HepG2 (cell line): ENCODE measurements at places on chromosomes 2 and 18.
A peak's percentile ranks its signal among the peaks of the same experiment; 100 is the strongest.

DNA sequence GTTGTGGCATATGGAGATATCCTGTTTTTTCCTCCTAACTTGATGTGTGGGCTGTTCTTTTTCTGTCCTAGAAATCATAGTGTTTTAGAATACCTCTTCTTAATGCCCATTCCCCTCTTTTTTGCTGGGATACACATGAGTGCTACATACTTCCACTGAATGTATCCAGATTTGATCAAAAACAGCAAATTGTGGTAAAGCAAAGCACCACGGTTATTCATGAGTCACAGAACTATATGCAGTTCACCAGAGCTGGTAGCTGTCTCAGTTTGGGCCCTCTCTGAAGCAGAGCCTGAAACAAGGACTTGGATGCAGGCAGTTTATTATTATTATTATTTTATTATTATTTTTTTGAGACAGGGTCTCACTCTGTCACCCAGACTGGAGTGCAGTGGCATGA is 69.9 kb upstream of the CTLA4 start:
- no peaks in the 10 kb centered on the region for H3K36me3 ChIP-seq
- H3K4me1 ChIP-seq = no peaks in the 10 kb centered on the region
- no peak for DNase-seq

DNA sequence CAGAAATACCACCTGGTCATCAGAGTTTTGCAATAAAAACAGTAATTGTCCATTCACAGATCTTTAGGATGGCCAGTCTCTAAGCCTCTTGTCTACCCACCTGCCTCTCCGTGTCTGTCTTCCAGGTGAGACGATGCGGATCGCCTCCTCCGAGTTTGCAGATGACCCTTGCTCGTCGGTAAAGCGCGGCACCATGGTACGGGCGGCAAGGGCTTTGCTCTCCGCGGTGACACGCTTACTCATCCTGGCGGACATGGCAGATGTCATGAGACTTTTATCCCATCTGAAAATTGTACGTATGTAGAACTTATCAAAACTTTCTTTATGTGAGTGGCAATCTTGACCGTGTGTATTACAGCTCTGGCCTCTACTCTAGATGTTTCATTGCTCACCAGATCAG is 345.0 kb downstream of the CTNNA2 start:
- no peak for DNase-seq
- H3K36me3 ChIP-seq = no peaks in the 10 kb centered on the region
- H3K27me3 ChIP-seq = no peaks in the 10 kb centered on the region
- no peak overlapping the region for H3K4me3 ChIP-seq
- no peaks in the 10 kb centered on the region for H3K4me1 ChIP-seq

DNA sequence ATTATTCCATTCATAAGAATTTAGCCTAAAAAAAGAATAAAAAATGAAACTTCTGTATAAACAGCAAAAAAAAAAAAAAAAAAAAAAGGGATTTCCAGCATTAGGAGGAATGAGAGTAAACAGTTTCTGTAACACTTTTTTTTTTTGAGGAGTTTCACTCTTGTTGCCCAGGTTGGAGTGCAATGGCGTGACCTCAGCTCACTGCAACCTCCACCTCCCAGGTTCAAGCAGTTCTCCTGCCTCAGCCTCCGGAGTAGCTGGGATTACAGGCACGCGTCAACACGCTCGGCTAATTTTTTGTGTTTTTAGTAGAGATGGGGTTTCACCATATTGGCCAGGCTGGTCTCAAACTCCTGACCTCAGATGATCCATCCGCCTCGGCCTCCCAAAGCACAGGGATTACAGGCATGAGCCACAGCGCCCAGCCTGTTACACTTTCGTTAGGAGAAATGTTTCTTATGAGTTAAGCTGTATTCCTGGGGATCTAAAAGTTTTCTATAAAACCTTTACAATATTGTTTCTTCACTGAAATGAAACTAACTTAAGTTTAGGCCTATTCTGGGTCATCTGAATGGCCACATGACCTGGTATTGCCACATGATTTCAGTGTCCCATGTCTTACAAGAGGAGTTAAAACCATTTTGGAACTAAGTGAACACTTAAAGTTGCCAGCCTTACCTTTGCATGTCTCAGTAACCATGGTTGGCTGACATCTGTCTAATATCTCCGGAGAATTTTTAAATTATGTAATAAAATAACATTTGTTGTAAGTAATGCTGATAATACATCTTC is 17.5 kb downstream of the SMAD2 start:
- peak overlapping the region; percentile 55 for H3K27ac ChIP-seq
- H3K4me1 ChIP-seq = peaks cover 56% of the 10 kb centered on the region
- H3K36me3 ChIP-seq = no peaks in the 10 kb centered on the region
- DNase-seq = no peak
- H3K4me3 ChIP-seq = no peak overlapping the region

- no peaks in the 10 kb centered on the region for H3K27me3 ChIP-seq
- H3K27ac ChIP-seq = no peak overlapping the region
- H3K4me3 ChIP-seq = no peak overlapping the region
- DNase-seq = no peak
- H3K4me1 ChIP-seq = no peaks in the 10 kb centered on the region
- no peaks in the 10 kb centered on the region for H3K36me3 ChIP-seq
Observed at GRCh38 chr2:180692322-180692721, 288.1 kb upstream of the UBE2E3 start.

- H3K27me3 ChIP-seq = no peaks in the 10 kb centered on the region
- H3K36me3 ChIP-seq = 0 out of 3 replicates have a peak, but pooled peaks cover 6% of the 10 kb centered on the region
- peaks cover 27% of the 10 kb centered on the region for H3K4me1 ChIP-seq
- peak overlapping the region; percentile 59 for H3K27ac ChIP-seq
Observed at GRCh38 chr2:241818943-241819270, 9.9 kb downstream of the NEU4 start.

- DNase-seq = no peak
- no peak overlapping the region for H3K27ac ChIP-seq
- no peaks in the 10 kb centered on the region for H3K4me1 ChIP-seq
- H3K27me3 ChIP-seq = no peaks in the 10 kb centered on the region
- no peak overlapping the region for H3K4me3 ChIP-seq
- H3K36me3 ChIP-seq = no peaks in the 10 kb centered on the region
Observed at GRCh38 chr2:48844417-48845155, 89.1 kb upstream of the LHCGR start.

DNA sequence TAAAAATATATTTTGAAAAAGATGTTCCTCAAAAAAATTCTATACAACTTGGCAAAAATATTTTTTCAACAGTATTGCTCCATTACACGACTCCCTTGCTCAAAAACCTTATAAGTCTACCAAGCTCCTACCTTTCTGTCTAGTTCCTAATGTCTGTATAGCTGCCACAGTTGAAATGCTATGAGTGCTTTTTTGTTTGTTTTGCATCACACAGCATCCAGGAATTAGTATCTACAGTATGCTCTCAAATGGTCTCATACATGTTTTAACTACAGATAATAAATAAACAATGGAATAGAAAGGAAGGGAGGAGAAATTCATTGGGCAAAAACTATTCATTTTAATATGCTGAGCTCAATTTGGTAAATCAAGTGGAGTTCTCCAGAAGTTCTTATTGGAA is 17.3 kb downstream of the ACADL start:
- H3K4me3 ChIP-seq = no peak overlapping the region
- no peaks in the 10 kb centered on the region for H3K27me3 ChIP-seq
- no peaks in the 10 kb centered on the region for H3K36me3 ChIP-seq
- no peak overlapping the region for H3K27ac ChIP-seq
- no peak for DNase-seq
- no peaks in the 10 kb centered on the region for H3K4me1 ChIP-seq

- no peak overlapping the region for H3K4me3 ChIP-seq
- no peaks in the 10 kb centered on the region for H3K27me3 ChIP-seq
- peaks cover 8% of the 10 kb centered on the region for H3K36me3 ChIP-seq
- no peak for DNase-seq
Observed at GRCh38 chr2:10159086-10159485, 36.5 kb downstream of the RRM2 start.

- peak overlapping the region; percentile 86 for H3K4me3 ChIP-seq
- peaks cover 5% of the 10 kb centered on the region; the same call in 1 of the 3 replicates for H3K27me3 ChIP-seq
- peak overlapping the region; percentile 93 for H3K27ac ChIP-seq
- peak; percentile 65 for DNase-seq
Observed at GRCh38 chr2:55616551-55617174, 759 bp downstream of the PPP4R3B start.

DNA sequence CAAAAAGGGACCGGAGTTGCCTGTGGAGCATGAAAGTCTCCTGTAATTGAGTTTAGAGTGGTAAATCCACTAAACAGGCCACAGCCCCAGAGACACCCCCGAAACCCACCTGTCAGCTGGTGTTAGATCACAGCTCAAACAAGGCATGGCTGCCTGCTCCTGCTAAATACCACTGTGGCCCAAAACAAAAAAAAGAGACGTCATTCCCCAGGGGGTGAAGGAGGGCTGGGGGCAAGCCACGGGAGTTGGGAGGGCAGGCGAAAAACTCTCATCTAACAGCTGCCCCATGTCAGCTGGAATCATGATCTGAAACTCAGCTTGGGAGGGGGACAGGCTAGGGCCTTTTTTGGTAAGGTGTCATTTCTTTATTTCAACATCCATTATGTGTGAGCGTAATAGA is 42.5 kb upstream of the LRPPRC start:
- H3K4me1 ChIP-seq = no peaks in the 10 kb centered on the region
- no peak for DNase-seq
- H3K4me3 ChIP-seq = no peak overlapping the region
- H3K36me3 ChIP-seq = no peaks in the 10 kb centered on the region

DNA sequence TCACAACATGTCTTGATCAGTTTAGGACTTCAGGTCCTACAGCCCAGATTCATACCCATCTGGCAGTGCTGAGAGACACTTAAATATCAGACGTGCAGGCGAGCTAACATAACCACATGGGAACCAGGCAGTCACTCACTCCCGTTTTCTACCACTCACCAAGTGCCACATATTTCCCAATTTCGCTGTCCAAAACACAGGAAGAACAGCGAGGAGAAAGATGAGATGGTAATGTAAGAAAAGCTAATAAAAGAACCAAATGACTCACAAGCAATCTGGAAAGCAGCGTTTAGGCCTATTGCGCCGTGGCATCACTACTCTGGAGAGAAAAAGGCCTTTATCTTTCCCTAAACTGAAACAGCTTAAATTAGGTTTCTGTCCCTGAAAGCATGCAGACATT is 647.8 kb upstream of the SLC39A10 start:
- no peak overlapping the region for H3K27ac ChIP-seq
- H3K4me1 ChIP-seq = no peaks in the 10 kb centered on the region
- no peak for DNase-seq
- no peak overlapping the region for H3K4me3 ChIP-seq
- H3K36me3 ChIP-seq = no peaks in the 10 kb centered on the region
- no peaks in the 10 kb centered on the region for H3K27me3 ChIP-seq

GRCh38 chr2:7052404-7052803 is 135.2 kb downstream of the RNF144A start:
- H3K4me1 ChIP-seq = no peaks in the 10 kb centered on the region
- no peaks in the 10 kb centered on the region for H3K27me3 ChIP-seq
- no peak overlapping the region for H3K27ac ChIP-seq
- DNase-seq = no peak
- no peak overlapping the region for H3K4me3 ChIP-seq

DNA sequence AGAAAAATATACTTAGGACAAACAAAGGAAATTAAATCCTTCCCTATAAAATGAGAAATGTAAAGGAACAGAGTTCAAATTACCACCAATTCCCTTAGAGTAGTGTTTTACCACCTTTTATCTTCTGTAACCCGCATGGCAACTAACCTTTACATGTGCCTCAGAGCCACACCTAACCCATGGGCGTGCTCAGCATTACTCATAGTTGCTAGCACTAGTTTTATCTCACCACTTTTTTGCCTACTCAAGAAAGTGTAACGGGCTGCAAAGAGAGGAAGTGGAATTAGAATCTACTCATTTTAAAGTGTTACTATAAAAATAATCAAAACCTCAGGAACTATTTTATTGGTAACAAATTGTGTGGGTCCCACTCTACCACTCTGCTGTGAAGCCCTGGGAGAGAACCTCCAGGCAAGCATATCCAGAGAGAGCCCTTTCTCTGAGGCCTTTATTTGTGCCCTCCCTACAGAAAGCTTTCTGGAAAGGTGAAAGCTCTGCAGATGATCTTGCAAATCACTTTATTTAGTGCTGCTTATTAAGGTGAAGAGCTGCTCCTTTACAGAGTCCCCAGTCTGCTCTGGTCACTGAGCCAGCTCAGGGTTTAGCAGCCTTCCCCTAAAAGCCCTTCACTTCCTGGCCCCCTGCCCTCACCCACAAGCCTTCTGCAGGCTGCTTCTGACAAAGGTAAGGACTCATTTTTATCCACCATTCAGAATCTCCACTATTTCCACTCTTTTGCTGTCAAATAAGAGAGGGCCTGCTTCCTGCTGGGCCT is 98.8 kb downstream of the TRABD2A start:
- no peaks in the 10 kb centered on the region for H3K4me1 ChIP-seq
- H3K36me3 ChIP-seq = no peaks in the 10 kb centered on the region
- H3K27ac ChIP-seq = no peak overlapping the region
- no peak for DNase-seq

- no peaks in the 10 kb centered on the region for H3K36me3 ChIP-seq
- H3K27me3 ChIP-seq = no peaks in the 10 kb centered on the region; the same call in 1 of the 2 replicates
- no peak overlapping the region for H3K27ac ChIP-seq
- H3K4me3 ChIP-seq = no peak overlapping the region
- no peak for DNase-seq
Observed at GRCh38 chr18:77749089-77749488, 499.4 kb downstream of the GALR1 start.

DNA sequence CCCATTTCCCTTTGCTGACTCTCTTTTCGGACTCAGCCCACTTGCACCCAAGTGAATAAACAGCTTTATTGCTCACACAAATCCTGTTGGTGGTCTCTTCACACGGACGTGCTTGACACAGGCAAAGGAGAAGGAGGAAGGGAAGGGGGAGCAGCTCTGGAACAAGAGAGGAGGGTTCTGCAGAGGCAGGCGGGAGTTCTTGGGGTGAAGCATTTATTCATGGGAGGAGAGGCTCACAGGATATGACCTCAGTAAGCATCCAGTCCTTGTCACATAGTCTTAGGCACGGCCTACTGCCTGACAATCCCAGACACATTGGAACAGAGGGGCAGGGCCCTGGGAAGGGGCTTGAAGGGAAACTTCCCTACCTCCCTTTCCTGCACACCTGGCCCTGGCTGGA is 171.7 kb upstream of the HS6ST1 start:
- no peak overlapping the region for H3K27ac ChIP-seq
- H3K4me3 ChIP-seq = no peak overlapping the region
- peaks cover 18% of the 10 kb centered on the region; the same call in 2 of the 3 replicates for H3K27me3 ChIP-seq
- no peak for DNase-seq
- H3K4me1 ChIP-seq = peaks cover 7% of the 10 kb centered on the region; the same call in 1 of the 2 replicates
- no peaks in the 10 kb centered on the region for H3K36me3 ChIP-seq

- no peaks in the 10 kb centered on the region for H3K4me1 ChIP-seq
- no peaks in the 10 kb centered on the region for H3K36me3 ChIP-seq
- H3K4me3 ChIP-seq = no peak overlapping the region
- no peaks in the 10 kb centered on the region for H3K27me3 ChIP-seq
Observed at GRCh38 chr18:43970656-43971055, 693.4 kb upstream of the SYT4 start.

DNA sequence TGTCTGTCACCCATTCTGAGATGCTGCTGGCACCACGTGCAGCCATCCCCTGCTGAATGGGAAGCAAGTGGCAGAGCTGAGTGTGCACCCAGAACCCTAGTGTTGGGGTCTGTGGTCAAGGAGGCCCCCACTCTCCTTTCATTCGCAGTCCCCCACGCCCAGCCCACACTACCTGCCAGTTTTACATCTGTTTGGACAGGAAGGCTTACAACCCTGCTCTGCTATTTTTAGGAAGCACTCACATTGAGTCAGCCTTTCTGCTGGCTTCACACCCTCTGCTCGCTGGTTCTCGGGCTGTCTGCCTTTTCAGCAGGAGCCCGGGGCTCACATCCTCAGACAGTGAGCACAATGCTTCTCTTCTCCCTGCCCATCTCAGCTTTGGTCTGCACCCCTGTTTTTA is 10.7 kb upstream of the ADCY3 start:
- H3K27ac ChIP-seq = no peak overlapping the region
- peaks cover 7% of the 10 kb centered on the region; the same call in 1 of the 2 replicates for H3K27me3 ChIP-seq
- H3K4me3 ChIP-seq = no peak overlapping the region
- no peaks in the 10 kb centered on the region for H3K36me3 ChIP-seq
- DNase-seq = no peak
- H3K4me1 ChIP-seq = peaks cover 7% of the 10 kb centered on the region; the same call in 1 of the 2 replicates
